ENCODE measurements at places on chromosomes 2 and 18.

DNA sequence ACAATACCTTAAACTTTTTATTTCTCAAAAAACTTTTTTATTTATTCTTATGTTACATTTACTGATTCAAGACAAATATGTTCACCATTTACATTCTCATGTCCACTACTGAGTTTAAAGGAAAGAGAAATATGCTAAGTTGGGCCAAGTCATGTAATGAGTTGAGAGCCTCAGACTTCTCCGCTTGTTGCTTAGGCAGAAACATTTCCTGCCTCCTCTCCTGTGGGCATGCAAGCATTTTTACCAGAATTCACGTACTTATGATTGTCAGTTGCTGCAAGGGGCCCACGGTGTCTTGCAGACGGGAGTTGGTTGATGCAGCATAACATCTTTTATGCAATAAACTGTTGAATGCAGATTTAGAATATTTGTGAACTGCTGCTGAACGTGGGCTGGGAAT, 51.8 kb downstream of the MYO1B start:
- no peak for DNase-seq

DNA sequence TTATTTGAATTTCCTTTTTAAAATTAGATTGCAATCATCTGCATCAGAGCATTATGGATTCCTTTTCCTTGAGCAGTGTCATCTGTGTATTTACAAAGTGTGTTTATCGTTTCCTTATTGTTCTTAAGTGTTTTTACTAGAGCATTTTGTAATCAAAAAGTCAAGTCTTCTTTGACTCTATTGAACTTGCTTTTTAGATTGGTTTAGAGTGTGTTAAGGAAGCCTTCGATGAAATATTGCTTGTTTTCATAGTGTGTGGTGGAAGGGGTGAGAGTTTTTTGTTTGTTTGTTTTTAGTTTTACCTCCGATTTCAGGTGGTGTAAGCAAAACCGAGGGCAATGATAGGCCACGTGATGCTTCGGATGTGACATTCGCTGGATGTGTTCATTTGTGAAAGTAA, 45.7 kb downstream of the ARHGAP28 start:
- DNase-seq, result no peak

- no peak for DNase-seq
Measured at GRCh38 chr18:50558948-50559751, 737 bp upstream of the MAPK4 start.

DNA sequence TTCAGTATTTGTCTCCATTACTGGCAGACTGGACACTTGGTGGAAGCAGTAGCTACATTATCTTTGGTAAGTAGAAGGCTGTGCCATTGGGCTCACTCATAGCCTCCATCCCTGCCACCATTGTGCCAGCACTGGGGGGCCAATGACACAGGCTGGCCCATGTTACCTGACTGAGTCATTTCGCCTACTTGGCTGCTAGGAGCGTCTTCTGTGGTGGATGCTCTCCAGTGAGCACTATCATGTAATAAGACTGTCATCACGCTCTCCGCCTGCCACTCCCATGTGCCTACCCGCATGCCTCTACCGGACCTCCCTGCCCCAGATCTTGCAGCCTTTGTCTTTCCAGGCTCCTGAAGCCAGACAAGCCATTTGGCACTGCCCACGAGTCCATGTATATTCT, 56.2 kb downstream of the LONRF2 start:
- DNase-seq, result no peak

- no peak for DNase-seq
Measured at GRCh38 chr2:232791518-232791917, 15.2 kb upstream of the KCNJ13 start.

DNA sequence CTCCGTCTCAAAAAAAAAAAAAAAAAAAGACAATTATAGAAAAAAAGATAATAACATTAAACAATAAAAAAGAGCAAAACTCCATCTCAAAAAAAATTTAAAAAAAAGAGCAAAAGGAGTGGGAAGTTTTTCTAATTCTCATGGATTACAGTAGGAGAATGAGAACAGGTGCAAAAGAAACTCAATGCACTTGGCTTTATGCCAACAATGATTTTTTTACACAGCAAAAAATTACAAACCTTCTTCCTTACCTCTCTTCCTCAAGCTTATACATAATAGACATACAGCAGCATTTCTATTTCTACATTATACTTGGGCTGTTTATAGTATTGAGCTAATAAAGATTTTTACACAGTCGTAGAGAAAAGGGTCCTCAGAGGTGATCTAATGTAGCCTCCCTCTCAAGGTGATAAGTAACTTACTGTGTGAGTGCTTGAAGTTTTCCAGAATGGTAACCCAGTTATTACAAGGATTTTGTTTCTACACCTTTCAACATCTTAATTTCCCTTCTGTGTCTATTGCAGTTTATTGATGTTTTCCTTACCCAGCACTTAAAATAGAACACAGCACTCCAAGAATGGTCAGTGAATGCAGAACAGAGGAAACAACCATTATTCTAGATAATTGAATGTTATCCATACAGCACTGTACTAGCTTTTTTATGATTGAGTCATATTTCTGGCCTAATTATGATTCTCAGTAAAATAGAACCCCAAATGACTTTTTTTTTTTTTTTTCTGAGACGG, 34.9 kb upstream of the RNF138 start:
- DNase-seq, result no peak

- DNase-seq, result no peak
Measured at GRCh38 chr18:24991141-24992060, 360.6 kb downstream of the ZNF521 start.

DNA sequence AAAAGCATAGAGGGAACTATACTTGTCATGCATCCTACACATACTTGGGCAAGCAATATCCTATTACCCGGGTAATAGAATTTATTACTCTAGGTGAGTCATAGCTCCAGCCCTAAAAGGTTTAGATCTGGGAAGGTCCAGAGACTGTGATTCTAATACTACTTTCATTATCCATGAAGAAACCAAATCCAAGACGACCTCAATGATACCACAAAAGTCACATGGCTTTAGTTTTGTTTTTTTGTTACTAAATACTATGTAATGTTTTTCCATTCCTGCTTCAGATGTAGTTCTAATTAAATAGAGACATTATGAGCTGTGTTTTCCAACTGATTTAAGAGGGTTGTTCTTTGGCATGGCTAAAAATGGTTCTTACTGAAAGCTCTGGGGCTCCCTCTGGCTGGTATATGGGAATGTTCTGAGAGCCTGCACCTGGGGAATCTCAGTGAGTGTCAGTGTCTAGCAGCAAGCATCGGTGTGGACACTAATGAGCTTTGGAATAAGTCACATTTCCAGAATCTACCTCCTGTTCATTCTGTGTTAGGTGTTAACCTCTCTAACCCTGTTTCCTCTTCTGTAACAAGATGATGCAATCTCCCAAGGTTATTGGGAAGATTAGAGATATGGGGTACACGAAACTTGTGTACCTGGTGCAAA, 20.5 kb upstream of the IL1RL2 start:
- DNase-seq, result no peak

DNA sequence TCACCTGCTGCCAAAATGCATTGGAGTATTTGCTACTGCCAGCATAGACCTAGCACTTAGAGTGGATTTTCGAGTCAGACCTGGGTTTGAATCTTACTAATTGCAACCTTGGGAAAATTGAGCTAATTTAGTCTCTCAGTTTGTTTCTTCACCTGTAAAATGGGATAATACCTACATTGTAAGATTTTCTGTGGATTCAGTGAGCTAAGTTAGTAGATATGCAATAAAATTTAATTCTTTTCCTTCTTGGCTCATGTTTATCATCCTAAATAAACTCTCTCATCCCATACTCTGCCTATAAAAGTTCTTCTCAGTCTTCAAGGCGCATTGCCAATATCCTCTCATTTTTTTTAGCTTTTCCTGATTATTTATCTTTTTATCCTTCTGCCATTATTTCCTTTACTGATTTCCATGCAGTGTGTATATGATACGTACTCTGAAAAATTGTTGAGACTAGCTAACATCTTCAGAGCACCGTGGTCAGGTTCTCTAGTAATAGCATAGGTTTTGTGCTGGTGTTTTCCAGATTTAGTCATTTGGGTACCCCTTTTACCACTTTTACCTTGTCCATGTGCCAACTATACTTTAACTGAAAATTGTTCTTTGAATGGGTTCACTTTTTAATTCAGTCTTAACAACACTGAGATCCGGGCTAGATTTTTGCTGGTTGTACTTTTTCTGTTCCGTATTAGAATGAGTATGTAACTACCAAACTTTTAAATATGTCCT, 7.3 kb downstream of the CEP192 start:
- DNase-seq, result no peak

GRCh38 chr18:79248495-79249060, 147.2 kb upstream of the NFATC1 start:
- DNase-seq, result no peak

- no peak for DNase-seq
Measured at GRCh38 chr2:218129458-218130135, 3.8 kb downstream of the CXCR2 start.

DNA sequence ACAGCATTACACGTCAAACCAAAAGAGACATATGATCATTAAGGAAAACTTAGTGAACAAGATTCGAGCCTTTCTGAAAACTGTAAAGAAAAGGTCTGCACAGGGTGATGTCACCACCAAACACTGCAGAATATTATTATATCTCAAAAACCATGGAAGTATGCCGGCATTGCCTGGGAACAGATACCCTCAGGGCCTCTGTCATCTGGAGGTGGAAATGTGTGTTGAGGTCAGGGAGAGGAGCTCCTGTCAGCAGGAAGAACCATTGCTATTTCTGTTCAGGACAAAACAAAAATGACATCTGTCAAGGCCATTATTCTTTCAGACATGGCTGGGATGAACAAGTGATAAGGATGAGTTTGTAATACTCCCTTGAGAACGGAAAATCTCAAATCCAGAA, 365.9 kb upstream of the TRIB2 start:
- DNase-seq, result no peak

DNA sequence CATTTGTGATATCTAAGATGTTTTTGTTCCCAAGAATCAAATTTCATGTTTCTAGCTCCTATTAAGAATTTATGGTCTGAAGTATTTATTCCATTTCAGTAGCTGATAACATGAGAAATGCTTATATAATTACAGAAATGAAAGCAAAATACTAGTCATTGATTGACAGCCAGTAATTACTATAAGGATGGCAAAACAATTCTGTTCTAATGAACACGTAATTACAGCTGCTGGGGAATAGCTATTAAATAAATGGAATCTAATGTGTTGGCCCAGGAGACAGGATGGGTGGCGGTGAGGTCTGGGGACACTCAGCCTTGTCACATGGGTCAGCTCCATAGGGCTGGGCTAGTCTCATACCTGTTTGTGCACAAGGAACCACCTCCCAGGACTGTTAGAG, 263.5 kb downstream of the FHOD3 start:
- DNase-seq, result no peak

DNA sequence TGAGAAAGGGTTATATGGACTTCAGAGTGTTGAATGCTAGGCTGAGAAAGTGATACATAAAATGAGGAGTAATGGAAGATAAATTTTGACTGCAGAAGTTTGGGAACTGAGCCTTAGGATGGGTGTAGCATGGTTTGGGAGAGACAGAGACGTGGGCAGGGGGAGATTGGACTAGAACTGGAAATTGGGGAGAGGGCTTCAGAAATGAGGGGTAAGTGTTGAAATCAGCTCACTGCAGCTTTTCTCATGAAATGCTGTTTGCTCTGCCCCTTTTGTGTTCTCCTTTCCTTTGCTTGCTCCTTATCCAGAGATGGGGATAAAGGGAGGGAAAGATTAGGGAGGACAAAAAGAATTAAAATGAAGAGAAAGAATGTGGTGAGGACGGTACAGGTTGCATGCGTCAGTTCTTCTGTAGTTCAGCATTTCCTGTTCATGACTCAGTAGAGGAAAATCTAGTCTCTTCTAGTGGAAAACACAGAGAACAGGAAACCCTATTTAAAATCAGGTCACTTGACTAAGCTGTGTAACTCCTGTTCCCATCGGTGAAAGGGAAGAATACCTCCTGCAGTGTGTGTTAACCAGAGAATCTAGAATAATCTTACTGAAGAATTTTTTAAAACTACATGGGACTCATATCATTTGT, 105.6 kb downstream of the CRIM1 start:
- DNase-seq, result no peak

DNA sequence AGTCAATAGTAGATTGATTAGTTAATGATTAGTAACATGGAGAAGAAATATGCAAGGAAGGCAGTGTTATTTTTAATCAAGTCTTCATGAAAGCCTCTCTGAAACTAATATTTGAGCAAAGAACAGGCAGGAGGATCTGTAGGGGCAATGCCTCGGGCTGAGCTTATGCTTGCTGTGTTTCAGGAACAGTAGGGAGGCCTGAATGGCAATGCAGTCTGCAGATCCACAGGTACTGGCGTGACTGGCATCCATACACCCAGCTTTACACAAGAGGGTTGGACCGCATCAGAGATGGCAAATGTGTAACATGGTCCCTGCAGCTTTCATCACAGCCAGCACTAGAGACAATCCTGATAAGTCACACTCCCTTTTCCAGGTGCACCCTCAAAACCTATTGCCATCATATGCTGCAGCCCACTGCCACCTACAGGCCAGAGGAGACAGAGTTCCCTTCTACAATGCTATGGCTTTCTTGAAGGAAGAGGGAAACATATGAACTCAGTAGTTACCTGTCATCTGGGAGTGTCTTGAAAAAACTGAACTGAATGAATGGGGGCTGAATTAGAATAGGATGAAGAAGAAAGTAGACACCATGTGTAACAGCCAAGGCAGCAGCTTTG, 582.4 kb upstream of the RAB6C start:
- no peak for DNase-seq

DNA sequence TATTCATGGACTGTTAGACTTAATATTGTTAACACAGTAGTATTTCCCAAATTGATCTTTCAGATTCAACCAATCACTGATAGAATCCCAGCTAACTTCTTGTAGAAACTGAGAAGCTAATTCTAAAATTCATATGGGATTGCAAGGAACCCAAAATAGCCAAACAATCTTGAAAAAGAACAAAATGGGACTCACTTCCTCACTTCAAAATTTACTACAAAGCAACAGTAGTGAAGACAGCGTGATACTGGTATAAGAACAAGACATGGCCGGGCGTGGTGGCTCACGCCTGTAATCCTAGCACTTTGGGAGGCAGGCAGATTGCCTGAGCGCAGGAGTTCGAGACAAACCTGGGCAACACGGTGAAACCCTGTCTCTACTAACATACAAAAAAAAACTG, 46.3 kb downstream of the ATL2 start:
- no peak for DNase-seq

DNA sequence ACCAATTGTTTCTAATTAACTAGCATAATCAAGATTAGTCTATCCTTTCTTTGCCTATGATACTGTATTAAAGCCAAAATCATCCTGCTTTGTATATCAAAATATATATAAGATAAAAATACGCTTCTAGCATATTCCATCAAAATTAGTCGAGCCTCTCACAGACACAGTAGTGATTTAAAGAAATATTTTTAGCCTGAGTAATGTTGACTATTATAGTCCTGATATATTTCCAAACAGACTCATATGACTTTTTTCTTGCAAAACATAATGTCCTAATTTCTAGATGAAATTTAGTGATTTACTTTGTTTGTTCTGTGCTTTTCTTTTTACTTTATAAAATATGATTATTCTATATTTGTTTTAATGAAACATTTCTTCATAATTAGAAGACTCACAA, 30.9 kb downstream of the FAP start:
- no peak for DNase-seq
